ENCODE measurements at places on chromosomes 1 and 21.

- no peak for DNase-seq
These were observed 436.8 kb downstream of the CAMTA1 start for GRCh38 chr1:7221826-7222694.

DNA sequence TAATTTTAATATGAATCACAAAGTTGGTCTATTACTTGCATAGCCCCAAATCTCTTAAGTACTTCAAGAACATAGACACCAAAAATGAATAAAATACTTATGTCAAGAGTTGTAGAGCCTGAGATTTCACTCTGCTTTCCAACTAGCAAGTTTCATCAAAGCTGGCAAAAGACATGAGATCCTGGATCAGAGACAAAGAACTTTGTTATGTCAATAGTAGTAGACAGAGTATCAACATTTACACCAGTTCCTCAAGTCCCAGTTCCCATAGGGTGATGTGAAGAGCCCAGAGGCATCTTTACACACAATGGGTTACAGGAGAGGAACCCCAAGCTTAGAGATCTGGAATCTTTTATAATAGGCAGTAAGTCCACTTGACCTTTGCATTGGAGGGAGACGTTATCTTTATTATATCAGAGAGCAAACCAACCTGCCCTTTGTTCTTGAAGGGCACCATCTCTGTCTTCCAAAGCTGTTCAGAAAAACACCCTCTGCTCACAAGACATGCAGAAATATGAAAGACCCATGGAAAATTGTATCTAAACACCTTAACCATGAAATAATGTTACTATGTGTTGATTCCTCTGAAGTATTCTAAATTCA, 174.4 kb upstream of the GALNT2 start:
- no peak for DNase-seq

GRCh38 chr1:3903141-3904005, 3.3 kb upstream of the C1orf174 start:
- DNase-seq = no peak

DNA sequence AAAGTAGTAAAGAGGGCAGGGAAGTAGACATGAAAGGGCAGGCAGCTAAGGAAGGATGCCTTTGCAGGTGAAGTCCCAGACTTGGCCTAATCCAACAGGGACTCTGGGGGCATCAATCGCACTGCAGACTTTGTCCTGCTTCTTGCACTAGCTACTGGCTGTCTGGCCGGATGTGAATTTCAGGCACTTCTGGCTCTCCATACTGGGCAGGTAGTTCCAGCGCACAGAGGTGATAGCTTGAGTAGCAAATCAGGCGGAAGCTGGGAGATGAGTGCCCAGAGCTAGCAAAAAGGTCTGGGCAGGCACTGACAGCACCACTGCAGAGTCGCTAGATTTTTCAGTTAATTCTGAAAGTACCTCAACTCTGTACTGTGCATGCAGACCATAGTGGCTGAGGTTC, 997 bp downstream of the RSPH1 start:
- no peak for DNase-seq

GRCh38 chr1:38827318-38827717, 32.3 kb downstream of the RRAGC start:
- no peak for DNase-seq

DNA sequence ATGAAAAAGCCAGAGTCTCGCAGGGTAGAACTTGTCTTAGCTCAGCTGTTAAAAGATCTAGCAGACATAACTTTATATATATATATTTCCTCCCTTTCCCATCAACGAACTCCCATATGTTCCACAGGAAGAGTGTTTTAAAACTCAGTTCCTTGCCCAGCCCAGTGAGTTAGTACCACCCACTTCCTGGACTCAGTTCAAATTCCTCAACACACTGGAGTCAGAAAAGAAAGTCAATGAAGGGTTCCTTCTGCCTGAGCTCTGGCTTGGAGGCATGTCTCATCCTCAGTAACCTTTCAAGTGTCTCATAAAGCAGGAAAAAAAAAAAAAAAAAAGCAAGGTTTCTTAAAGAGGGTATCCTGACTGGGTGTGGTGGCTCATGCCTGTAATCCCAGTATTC, 15.6 kb downstream of the TPM3 start:
- peak; percentile 61 for DNase-seq

Measured in amniotic stem cell (primary cell).